Stromal cell of bone marrow (primary cell): ENCODE measurements at places on chromosomes 7 and 10.
A peak's percentile ranks its signal among the peaks of the same experiment; 100 is the strongest.

DNA sequence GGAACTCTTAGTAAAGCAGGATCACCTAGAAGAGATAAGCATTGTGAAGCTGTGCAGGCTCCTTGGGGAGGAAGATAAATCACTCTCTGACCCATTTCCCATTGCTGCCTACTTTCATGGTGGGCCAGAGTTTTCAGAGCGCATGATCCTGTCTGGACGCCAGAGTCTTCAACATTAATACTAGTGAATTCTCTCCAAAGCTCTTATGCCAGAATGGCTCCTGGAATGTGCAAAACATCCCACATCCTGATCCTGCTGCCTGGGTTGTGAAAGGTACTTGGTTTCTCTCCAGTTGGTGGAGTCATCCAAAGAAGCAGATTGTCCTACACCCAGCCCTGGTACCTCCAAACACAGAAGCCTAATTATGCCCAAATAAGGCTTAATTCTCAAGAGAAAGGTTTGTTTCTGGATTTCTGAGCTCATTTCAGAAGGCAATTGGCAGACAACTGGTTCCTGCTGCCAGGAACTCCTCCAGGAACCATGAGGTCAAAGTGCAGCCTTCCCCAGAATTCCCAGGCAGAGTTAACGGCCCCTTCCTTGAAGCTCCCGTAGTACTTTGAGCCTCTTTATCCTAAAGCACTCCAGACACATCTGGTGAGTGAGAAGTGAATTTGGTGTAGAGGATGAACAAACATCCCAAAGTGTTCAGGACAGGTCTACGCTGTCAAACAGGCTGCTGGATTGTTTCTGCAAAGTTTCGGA is 495.2 kb downstream of the PLXNA4 start:
- DNase-seq: peak; percentile 78

DNA sequence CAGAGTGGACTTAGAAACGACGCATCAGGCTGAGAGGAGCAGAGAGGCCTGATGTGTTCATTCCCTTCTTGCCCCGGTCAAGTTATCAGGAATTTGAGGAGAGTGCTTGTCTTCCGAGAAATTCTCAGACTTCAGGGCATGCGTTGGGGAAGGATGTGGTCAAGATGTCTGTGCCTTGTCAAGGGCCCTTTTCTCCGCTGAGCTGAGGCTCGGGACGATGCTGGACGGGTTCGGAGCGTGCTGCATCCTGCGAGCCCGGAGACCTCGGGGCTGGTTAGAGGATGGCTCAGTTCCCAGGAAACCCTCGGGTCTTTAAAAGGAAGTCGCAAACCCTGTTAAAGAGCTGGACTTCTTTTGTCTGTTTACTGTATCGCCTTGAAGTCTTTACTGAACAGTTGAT is 325.4 kb downstream of the ADARB2 start:
- DNase-seq: no peak

- no peak for DNase-seq
Observed at GRCh38 chr10:106775127-106775526, 389.4 kb downstream of the SORCS1 start.

DNA sequence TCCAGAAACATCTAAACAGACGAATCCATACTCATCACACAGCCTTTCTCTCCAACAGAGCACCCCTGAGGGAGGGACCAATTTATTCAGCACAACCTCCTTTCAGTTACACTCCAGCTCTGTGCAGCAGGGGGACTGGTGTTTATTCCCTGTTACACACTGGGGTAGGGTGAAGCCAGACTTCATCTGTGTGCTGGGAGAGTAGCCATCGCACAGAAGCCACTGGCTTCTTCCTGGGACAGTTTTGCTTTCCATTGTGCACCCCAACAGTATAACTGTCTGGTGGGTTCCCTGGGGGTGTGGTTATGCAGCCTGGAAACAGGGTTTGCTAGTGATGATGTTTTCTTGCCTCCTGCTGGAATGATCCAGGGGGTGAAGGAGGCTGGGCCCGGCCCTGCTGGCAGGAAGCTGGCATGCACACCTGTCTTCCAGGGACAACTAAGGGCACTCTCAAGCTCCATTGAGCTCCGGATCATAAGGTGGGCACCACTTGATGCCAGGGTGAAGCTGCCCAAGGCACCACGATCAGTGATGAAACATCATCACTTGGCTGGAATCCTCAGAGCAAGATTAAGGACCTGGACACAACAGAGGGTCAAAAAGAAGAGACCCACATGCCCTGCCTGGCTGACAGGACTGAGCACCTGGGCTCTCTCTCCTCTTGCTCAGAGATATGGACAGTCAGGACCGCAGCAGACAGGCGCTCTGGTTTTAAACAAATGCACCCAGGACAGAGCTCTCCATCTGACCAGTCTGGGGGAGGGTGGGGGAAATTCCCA is 293.2 kb downstream of the GRID1 start:
- DNase-seq: no peak

GRCh38 chr7:87216701-87217508 is 2.6 kb downstream of the TMEM243 start:
- no peak for DNase-seq

DNA sequence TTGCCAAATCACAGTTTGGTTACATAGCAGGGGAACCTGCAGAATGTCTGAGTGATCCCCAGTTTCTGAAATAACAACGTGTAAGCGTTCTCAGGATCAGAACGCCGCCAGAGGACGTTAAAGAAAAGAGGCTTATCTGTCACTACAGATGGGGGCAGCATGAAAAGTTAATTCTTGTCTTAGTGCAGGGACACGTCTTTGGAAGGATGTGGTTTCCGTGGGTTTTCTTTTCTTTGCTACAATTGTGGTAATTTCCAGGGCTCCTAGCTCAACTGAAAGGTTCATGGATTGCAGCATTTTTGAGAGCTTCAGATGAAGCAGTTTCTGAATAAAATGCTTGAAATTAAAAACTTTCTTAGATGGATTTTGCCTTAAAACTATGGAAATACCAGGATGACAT is 106.6 kb downstream of the PRKCQ start:
- no peak for DNase-seq

- DNase-seq: no peak
Observed at GRCh38 chr7:71507680-71508602, 376.0 kb downstream of the GALNT17 start.

DNA sequence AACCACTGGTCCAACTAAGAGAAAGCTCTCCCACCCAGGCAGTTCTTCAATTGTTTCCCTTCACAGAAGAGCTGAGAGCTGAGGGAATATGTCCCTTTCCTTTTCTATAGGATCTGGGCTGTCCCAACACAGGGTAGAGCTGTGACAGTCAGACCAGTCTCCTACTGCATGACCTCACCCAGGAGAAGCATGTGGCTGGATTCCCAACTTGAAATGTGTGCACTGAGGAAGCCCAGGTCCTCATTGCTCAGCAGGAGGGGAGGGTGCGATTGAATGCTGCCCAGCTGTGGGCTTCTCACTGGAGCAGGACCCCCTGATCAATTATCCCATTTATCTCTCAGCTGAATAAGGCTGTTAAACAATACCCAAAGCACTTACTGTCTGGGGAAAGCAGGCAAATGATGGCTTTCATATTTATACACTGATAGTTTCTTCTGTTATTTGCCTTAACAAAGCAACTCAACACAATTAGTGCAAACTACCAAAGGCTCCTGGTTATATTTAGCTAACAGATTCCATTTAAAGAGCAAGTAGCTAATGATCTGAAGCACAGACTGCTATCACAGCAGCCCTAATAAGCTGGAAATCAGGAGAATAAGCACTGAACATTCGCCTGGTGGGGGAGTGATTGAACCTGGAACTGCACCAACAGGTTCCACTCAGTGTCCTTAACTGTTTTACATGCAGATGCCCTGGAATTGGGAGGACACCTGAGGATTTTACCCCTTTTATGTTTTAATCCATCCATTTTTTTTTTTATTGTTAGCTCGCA is 508.8 kb downstream of the CCSER2 start:
- DNase-seq: no peak

GRCh38 chr10:72011468-72011867 is 47.3 kb downstream of the CHST3 start:
- DNase-seq: no peak

- peak; percentile 14 for DNase-seq
Observed at GRCh38 chr10:96613576-96613975, 26.8 kb upstream of the TM9SF3 start.

DNA sequence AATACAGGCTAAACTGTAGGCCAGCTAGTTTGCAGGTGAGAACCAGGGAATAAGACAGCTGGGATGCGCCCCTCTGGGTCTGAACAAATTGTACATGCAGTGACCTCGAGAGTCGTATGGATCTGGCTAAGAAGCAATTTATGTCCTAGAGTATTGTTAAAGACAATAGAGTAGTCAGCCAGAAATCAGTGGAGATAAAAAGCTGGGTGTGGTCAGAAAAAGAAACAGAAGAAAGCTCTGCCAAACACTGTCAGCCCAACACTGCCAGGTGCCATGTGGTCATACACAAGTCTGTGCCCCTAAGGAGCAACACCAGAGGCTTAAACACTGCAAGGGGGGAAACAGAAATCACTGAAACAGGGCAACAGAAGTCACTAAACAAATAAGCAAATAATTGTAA is 62.2 kb downstream of the CNOT4 start:
- DNase-seq: no peak

- DNase-seq: no peak
Observed at GRCh38 chr10:1939016-1939415, 201.7 kb upstream of the ADARB2 start.

GRCh38 chr10:119100434-119101238 is 3.3 kb upstream of the DENND10 start:
- DNase-seq: no peak

- DNase-seq: no peak
Observed at GRCh38 chr7:29013931-29014330, 55.8 kb upstream of the TRIL start.

DNA sequence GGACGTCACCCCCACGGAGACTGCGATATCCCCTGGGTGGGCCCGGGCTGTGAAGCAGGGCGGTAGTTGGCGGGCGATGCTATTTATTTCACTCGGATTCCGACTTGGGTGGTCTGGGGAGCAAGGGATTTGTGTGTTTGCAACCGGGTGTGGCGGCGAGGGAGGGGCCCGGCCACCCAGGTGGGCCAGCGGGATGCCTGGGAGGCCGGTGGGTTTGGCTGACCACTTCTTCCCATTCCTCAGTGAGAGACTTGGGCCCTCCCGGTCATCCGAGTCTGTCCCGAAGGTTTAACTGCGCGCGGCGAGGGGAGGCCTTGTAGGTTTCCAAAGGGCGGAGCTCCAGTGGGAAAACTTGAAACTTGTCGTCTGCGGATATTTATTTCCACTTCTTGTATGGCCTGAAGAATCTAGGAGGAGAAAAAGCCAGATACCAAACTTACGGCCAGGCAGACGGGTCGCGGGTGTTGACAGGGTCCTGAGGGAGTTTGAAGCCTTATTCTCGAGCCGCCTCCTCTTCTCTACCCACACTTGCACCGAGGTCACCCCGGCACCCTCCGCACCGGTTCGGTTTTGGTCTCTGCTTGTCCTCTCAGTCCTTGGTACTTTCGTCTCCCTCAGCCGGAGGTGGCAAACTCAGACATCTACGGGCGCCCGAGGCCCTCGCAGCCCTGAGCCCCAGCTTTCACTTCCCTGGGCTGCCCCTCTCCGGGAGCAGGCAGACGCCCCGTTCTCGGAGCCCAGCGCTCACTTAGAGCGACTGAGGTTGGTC is 17.9 kb downstream of the ZNF316 start:
- no peak for DNase-seq

DNA sequence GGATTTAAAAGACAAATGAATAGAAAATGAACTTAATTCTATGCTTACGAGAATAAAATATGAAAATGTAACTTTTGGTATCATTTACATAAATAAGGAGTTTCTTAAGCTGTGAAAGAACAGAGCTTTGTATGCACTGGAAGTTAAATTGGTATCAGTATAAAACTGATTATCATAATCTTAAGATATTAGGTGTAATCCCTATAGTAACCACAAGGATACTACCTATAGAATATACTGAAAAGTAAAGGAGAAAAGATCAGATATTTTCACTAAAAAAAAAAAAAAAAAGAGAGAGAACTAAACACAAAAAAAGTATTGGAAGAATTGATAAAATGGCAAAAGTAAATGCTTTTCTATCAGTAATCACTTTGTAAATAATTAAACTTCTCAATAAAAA is 100.1 kb downstream of the TWIST1 start:
- no peak for DNase-seq

DNA sequence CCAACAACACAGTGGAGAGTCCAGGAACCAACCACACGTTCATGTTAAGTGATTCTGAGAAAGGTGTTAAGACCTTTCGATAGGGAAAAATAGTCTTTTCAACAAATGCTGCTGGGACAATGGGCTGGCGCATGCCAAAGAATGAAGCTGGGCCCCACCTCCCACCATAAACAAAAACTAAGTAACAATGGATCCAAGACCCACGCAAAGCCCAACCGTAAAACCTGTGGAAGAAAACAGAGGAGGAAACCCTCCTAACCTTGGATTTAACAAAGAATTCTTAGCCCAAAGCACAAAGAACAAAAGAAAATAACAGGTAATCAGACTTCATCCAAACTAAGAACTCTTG is 272.8 kb downstream of the ELFN1 start:
- DNase-seq: no peak

DNA sequence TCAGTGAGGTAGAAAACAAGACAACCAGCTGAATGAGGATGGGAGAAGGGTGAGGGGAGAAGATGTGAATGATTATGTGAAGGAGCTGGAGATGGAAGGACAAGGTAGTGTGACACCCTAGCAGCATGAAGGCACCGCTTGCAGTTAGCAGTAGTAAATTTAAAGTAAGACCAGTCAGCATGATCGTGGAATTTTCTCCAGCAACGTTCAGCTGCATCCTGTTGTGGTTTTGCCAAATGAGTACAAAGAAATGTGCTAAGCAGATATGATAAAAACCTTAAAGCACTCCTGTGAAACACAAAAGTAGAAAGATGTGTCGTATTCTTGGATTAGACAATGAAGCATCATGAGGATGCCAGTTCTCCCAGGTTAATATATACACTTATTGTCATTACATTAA is 34.1 kb upstream of the IFRD1 start:
- no peak for DNase-seq

GRCh38 chr7:142516038-142516501 is 233.2 kb upstream of the PRSS1 start:
- DNase-seq: peak; percentile 57

- DNase-seq: no peak
Observed at GRCh38 chr10:91453535-91453934, 43.4 kb downstream of the HECTD2 start.

- DNase-seq: peak; percentile 32
Observed at GRCh38 chr7:95859429-95859828, 87.1 kb downstream of the DYNC1I1 start.

- no peak for DNase-seq
Observed at GRCh38 chr10:16853201-16853600, 36.0 kb upstream of the RSU1 start.

DNA sequence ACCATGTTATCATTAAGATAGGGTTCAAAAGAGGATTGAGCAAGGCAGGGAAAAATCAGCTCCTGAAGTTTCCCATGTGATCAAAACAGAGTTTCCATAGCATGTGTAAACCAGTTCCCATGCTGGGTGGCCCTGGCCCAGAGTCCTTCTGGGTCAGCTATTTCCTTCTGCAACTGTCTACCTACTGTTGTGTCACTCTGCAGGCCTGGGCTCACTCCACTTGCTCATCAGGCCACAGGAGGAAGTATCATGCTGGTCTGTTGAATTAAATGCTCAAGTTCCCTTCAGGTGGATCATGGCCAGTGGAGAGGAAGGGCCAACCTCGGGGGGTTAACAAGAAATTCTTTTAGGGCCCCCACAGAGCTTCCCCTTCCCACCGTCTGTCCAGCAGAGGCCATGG is 104.7 kb downstream of the GFRA1 start:
- DNase-seq: no peak
